ENCODE measurements at places on chromosomes 13 and 19.

DNA sequence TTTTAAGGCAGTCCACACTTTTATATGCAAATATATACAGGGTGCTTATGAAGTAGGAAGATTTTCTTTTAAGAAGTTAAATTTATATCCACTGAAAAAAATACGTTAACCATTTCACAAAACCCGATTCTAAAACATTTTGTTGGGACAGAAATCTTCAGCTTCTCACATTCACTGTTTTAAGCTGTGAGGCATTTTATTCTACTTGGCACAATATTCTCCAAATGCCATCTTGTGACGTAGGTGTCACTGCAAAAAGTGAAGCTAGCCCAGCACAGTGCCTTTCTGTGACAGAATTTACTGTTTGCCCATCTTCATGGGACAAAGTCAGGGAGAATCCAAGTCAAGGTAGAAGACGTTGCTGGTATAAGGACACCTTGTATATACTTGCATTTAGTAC lies 94.5 kb upstream of the SLC15A1 start:
- DNase-seq = no peak

- no peak for DNase-seq
These were observed 8.9 kb downstream of the TSHZ3 start for GRCh38 chr19:31340042-31341025.

DNA sequence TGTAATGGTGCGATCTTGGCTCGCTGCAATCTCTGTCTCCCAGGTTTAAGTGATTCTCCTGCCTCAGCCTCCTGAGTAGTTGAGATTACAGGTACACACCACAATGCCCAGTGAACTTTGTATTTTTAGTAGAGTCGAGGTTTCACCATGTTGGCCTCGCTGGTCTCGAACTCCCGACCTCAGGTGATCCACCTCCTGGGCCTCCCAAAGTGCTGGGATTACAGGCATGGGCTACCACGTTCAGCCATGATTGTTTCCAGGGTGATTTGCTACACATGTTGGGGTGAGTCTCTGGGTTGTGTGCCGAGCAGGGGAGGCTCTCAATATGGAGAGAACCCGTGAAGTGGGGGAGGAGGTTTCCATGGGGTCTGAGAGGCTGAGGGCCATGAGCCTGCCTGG lies 24.8 kb upstream of the CEACAM21 start:
- no peak for DNase-seq

GRCh38 chr13:48720621-48721020 lies 66.9 kb downstream of the CYSLTR2 start:
- no peak for DNase-seq

DNA sequence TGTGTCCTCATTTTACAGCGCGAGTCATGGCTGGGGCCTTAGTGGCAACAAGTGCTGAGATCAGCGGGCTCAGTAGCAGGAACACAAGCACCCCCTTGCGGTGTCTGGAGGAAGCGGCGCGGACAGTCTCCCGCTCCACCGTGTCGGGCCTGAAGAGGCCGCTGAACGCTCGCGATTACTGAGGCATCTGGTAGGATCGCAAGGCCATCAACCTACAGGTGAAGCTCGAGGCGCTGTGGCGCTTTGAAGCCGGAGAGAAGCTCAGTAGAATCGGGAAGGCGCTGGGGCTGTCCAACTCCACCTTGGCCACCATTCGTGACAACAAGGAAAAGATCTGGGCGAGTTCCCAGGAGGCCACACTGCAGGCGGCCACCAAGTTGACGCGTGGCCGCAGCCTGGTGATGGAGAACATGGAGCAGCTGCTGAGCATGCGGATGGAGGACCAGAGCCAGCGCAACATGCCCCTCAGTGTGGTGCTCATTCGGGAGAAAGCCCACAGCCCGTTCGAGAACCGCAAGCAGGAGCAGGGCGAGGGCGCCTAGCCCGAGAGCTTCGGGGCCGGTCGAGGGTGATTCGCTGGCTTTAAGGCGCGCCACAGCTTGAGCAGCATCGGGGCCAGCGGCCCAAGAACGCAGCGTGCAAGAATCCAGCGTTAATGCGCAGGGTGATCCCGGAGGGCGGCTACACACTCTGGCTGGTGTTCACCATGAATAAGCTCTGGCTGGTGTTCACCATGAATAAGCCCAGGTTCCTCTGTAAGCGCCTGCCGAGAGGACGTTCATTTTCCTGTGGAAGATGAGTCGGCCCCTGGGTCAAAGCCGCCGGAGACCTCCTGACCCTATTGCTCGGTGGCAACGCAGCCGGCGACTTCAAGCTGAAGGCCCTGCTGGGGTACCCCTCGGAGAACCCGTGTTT lies 8.3 kb upstream of the MZF1 start:
- no peak for DNase-seq

DNA sequence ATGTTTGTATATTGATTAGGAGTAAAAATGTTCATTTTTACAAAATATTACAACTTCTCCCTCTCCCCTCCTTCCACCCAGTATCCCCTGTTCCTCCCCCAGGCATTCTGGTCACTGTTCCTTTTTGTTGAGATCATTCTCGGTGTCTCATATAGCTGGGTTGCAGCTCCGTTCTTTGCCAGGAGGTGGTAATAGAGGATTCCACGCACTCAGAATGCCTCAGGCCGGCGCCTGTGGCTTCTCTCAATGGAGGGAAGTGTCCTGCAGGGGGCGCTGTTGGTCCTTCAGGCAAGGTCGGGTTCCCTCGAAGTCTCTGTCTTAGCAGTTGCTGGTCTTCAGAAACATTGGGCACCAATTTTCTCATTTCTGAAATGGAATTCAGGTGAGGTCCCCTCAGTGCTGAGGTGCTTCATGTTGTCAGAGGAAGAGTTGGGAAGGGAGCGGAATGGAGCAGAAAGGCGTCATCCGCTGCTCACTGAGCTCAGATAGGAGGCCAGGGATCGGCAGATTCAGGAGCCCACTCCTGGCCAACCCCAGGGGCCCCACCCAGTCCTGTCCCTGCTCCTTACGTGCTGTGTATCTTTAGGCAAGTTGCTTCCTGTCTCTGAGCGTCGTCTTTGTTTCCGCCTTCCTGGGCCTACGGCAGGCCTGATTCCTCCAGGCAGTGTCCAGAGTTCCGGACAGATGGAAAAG lies 10.3 kb upstream of the GARIN5A start:
- no peak for DNase-seq

- no peak for DNase-seq
These were observed 3.7 kb downstream of the FTL start for GRCh38 chr19:48968813-48969218.

DNA sequence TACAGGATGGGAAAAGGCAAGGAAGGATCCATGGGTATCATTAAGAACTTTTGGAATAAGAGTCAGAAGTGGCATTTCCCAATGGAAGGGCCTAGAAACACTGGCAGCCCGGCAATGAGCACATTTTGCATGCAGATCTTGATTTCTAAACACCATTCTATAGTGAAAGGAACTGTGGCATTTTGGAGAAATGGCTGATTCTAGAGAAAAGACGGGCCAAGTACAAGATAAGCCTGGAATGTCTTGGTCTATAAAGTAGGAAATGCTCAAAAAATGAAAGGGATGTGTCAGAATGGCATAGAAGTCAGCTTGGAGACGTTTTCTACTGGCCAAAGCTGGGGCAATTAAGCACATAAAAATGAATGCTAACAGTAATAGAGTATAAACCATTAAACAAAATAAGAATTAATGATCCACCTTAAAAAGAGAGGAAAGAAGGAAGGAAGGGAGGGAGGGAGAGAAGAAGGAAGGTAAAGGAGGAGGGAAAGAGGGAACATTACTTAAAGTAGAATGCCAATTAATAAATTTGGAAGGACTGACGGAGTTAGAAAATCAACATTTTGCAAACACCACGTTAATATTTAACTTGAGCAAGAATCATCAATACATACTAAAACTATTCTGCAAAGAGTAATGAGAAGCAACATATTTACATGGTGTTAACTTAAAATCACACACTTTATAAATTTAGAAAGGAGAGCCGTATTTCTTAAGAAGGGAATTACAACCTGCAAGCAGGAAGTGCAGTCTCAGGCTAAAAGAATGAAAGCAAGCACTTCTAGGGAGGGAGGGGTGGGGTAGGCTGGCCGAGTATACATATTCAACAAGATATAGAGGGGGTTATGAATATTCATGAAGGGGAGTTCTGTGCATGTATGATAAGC lies 78.9 kb downstream of the ANKRD10 start:
- no peak for DNase-seq

GRCh38 chr13:105956921-105957320 lies 578.5 kb downstream of the EFNB2 start:
- DNase-seq = no peak

DNA sequence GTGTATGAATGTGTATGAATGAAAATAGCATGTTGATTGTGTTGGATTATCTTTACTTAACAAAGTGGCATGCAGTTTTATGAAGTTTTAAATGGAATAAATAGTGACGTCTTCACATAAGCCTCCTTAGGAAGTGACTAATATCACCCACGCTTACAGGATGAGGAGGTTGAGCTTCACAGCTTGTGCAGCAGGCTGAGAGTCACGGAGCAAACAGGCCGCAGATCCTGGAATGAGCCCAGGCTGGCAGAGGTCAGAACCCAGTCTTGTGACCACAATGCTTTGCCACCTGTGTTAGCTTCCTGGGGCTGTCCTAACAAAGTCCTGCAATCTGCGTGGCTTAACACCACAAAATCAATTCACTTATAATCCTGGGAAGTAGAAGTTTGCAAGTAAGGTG lies 20.8 kb downstream of the LAIR2 start:
- no peak for DNase-seq

DNA sequence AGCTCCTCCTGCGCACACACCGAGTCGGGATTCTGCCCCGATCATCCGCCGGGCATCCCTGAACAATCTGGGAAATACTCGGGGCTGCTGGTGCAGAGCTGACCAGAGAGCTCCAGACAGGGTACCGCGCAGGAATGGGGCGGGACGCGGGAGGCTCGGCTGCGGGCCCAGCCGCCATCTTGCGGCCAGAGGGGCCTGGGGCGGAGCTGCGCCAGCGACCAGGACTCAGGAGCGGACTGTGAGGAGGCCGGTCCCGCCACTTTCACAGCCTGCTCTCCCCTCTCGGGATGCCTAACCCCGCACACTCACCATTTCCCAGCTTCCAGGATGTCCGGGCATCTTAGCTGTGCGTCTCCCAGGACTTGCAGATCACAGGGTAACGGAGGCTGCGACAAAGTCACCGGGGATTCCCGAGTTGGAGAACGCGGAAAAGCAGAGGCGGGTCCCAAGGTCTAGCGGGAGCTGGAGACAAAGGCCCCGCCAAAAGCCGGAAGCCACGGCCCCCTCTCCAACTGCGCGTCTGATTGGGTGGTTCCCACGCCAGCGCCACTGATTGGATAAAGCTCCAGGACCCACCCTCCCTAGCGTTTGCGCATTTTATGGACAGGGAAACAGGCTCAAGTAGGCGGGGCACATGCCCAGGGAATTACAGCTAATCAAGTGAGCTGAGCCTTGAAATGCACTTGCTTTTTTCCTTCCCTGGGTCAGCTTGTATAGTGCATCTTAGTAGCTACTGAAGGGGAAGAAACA lies 15.8 kb upstream of the ZNF43 start:
- no peak for DNase-seq

DNA sequence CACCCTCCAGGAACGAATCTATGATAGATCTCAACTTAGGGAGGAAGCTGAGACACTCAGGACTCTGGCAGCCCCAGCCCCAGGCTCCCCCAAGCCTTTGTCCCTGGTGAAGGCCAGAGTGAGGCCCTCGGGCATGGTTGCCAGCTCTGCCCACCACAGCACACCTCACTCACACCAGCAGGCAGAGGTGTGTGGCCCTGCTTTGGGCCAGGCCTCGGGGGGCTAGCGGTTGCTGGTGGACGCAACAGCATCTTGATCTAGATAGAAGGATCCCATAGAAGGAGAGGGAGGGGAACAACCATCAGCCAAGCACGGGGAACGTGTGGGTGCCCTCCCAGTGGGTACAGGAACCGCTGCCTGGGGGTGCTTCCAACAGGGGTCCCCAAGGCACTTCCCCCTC lies 36.7 kb downstream of the DNMT1 start:
- DNase-seq = no peak

- DNase-seq = no peak
These were observed 81.6 kb downstream of the CHST8 start for GRCh38 chr19:33703438-33703750.

GRCh38 chr13:113787694-113788093 lies 28.7 kb downstream of the TMEM255B start:
- no peak for DNase-seq

DNA sequence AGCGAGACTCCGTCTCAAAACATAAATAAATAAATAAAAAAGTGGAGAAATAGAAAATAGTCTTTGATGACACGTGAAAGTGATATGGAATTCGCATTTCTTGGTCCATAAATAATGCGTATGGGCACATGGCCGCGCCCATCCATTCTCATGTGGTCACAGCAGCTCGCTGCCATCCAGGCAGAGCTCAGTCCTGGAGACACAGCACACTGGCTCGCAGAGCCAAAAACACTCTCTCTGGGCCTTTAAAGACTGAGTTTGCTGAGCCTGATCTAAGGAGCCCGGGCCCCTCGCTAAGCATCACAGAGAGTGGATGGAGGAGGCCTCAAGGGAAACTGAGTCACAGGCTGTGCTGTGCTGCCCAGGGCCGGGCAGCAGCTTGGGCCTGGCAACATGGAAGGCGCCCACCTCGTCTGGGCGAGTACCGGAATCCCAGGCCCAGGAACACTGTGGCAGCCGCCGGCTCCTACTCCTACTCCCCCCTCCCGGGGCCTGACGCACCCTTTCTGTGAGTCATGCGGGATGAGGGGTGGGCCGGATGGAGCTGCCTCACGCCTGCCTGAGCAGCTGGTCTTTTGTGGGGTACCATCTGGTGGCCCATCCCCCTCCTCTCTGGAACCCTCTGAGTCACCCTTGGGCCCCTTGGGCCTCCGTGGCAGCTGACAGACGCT lies 28.9 kb upstream of the CACTIN start:
- no peak for DNase-seq

DNA sequence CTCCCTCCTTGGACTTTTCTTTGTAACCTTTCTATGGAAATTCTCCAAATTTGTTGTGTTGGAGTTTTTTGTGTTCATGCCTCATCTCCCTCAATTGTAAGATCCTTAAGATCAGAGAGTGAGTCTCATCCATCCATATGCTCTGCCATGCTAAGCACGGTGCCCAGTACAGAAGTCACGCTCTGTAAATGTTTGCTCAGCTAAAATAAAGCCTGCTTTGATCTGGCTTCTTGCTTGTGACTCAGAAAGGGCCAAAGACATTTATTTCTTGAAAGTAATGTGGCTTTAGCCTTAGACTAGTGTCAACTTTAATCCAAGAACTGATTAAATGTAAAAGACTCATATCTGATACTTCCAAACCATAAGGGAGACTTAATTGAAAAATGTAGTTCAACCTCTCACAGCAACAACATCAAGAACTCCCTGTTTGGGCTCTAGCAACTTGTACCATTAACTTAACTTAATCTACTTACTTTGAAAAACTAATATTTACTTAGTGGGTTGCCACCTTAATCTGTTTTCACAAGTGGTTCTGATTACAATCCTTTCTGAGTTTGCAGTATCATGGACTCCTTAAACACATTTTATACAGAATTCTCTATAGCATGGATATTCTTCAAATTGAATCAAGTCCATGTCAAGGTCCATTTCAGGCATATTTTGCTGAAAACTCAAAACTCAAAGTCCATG lies 100.2 kb downstream of the KL start:
- no peak for DNase-seq

DNA sequence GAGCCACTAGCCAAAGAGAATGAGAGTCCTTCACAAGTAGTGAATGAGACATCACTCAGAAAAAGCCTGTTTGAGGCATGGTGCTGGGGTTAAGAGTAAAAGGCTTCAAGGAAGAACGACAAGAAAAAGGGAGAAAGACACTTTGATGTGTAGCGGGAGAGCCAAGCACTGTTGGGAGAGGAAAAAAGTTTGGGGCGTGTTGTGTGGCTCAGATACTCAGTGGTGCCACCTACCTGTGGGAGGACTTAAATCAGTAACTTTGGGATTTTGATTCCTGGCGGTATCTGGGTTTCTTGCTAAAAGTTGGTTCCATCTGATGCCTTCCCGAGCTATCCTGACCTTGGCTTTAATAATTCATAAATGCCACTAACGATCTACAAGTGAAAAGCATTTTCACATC lies 12.3 kb downstream of the ELSPBP1 start:
- DNase-seq = no peak

Data from SIG-M5 (cell line).